SJSA1 (cell line): ENCODE measurements at places on chromosomes 3 and 15. TPM values are rescaled to one million over a fixed set of nuclear protein-coding genes. Genes with fewer than 3 reads are reported as not detected.

DNA sequence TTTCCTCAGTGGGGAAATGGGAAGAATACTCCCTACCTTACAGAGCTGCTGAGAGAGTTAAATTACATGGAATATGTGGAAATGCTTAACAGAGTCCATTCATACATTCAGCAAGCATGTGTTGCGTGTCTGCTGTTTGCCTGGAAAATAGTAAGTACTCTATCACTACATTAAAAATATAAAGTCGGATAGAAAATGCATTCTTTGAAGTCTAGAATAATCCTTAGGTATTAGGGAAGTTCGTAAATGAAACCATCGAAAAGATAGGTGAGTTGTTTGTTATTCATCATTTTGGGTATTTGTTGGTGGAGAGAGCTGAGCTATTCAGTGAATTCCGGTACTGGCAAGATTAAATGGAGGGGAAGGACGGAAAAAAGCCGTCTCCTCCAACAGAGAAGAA, 200.1 kb downstream of the OPA1 start:
- H3K4me1 ChIP-seq: peaks cover 20% of the 10 kb centered on the region
- no peak for DNase-seq
- no peaks in the 10 kb centered on the region for H3K27me3 ChIP-seq
- no peak overlapping the region for H3K4me3 ChIP-seq

GRCh38 chr3:66442254-66443117, 58.3 kb downstream of the LRIG1 start:
- peaks cover 31% of the 10 kb centered on the region for H3K4me1 ChIP-seq
- H3K27me3 ChIP-seq: no peaks in the 10 kb centered on the region
- no peaks in the 10 kb centered on the region for H3K36me3 ChIP-seq
- DNase-seq: no peak
- H3K4me3 ChIP-seq: no peak overlapping the region

DNA sequence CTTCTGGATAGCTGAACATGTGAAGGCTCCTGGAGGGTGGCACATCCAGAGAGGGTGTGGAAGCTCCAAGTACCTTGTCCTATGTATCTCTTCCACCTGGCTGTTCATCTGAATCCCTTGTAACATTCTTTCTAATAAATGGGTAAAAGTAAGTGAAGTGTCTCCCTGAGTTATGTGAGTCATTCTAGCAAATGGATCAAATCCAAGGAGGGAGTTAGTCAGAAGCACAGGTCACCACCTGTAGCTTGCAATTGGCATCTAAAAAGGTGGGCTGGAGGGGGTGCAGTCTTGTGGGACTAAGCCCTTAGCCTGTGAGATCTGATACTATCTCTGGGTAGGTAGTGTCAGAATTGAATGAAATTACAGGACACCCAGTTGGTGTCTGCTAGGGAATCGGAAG, 71.0 kb downstream of the WWTR1 start:
- no peaks in the 10 kb centered on the region; the same call in 1 of the 2 replicates for H3K36me3 ChIP-seq
- DNase-seq: no peak
- H3K4me3 ChIP-seq: no peak overlapping the region
- H3K27ac ChIP-seq: no peak overlapping the region
- H3K27me3 ChIP-seq: no peaks in the 10 kb centered on the region

GRCh38 chr3:122021811-122022401, at the start of gene ILDR1:
Gene ILDR1 (minus strand): TSS chr3:122022247. CDS start chr3:122022077, 170 bp downstream.
- DNase-seq: no peak
- no peaks in the 10 kb centered on the region for H3K27me3 ChIP-seq
- H3K4me1 ChIP-seq: no peaks in the 10 kb centered on the region
- no peak within 1 kb of the TSS for H3K4me3 ChIP-seq
- no peak within 1 kb of the TSS for H3K27ac ChIP-seq
- no peaks in the 10 kb centered on the region for H3K36me3 ChIP-seq

Gene TNK2
- 1.8 and 2.2 TPM in 2 replicates for total RNA-seq

- H3K27me3 ChIP-seq: no peaks in the 10 kb centered on the region
- H3K4me3 ChIP-seq: no peak overlapping the region
- H3K4me1 ChIP-seq: peaks cover 35% of the 10 kb centered on the region
- H3K27ac ChIP-seq: no peak overlapping the region
Observed at GRCh38 chr3:48467473-48468267, 21.1 kb downstream of the ATRIP start.

DNA sequence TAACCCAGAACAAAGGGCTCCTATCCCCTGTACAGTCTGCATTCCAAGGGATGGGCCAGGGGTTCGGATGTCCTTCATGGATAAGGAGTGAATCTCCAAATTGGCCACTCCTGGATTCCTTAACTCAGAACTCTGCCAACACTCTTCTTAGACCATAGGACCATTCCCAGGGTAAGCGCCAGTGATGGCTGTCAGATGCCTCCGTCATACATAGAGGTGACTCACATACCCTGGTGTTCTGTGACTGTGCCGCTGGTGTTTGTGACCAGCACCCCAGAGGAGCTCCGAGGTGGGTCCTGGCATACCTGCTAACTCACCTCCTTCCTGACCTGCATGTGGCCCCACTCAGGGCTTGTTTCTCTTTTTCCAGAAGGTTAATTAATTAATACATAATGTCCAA, 134.7 kb downstream of the KLF13 start:
- H3K36me3 ChIP-seq: no peaks in the 10 kb centered on the region
- no peak overlapping the region for H3K4me3 ChIP-seq
- peak; percentile 22 for DNase-seq
- H3K27ac ChIP-seq: no peak overlapping the region
